ENCODE measurements at places on chromosomes 6 and 20. TPM values are rescaled to one million over a fixed set of nuclear protein-coding genes. Genes with fewer than 3 reads are reported as not detected.

GRCh38 chr20:23596579-23597250, 9.0 kb downstream of the CST9 start:
- DNase-seq: no peak

FKBP1C gene
- 0.19 TPM for total RNA-seq

ABHD12 gene
- 48.1 TPM for total RNA-seq

DNA sequence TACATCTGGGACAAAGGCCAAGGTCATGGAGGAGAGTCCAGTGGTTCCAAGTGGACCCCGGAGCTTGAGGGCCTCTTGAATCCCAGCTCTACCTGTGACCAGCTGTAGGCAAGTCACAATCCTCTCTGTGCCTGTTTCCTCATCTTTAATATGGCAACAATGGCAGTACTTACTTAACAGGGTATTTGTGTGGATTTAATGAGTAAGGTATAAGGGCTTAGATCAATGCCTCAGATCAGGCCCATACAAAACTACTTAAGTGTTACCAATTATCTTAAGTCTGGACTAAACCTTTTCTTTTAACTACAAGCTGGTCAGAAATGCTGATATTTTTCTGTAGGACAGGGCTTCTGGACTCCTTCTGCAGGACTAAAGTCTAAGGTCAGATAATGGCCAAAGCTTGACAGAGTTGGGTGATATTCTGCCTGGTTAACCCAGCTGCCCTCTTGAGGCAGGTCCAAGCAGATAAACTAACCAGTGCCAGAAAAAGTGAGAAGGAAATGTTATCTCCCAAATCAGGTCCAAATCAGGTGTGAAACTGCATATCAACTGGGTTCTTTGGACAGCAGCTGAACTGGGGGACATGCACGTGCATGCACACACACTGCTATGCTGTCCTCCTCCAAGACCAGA, 2.2 kb downstream of the SULF2 start:
- DNase-seq: no peak

TSBP1 gene
- total RNA-seq: not detected

Data from esophagus squamous epithelium (tissue), 5 donors.